ENCODE measurements at places on chromosomes 4 and X. TPM values are rescaled to one million over a fixed set of nuclear protein-coding genes. Genes with fewer than 3 reads are reported as not detected.

EXOC1L gene
- total RNA-seq, result not detected

HPSE gene
- 1.8 TPM for total RNA-seq

IDUA gene
- 8.6 TPM for total RNA-seq

SLC2A9 gene
- total RNA-seq, result 9.6 TPM

PLK4 gene
- 1.1 TPM for total RNA-seq

SLC26A1 gene
- not detected for total RNA-seq

TMEM129 gene
- total RNA-seq, result 26.3 TPM

MAGEA9 gene
- total RNA-seq, result not detected

RENBP gene
- total RNA-seq, result 8.8 TPM

RS1 gene
- not detected for total RNA-seq

GAB3 gene
- 12.1 TPM for total RNA-seq

GRCh38 chr4:180372691-180373090 is 1870.5 kb upstream of the TENM3 start:
- DNase-seq, result no peak

GRCh38 chrX:99398545-99398944 is 1011.5 kb downstream of the PCDH19 start:
- DNase-seq, result no peak

DNA sequence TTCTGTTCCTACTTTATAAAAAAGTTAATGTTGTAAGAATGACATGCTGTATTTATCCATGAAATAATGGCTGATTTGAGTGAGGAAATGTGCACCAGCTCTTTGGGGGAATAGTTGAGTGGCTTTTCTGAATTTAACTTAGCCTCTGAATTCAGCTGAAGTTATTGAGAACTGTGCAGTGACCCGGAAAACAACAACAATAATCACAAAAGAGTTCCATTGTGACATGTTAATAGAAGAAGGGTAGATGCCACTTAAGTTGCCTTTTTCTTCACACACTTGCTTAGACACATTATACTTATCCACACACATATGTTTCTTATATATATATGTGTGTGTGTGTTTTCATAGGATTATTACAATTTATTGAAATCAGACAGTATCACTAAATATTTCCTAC is 301.2 kb downstream of the BMPR1B start:
- no peak for DNase-seq

- no peak for DNase-seq
Measured at GRCh38 chr4:173545440-173545839, 15.4 kb upstream of the HAND2 start.

DNA sequence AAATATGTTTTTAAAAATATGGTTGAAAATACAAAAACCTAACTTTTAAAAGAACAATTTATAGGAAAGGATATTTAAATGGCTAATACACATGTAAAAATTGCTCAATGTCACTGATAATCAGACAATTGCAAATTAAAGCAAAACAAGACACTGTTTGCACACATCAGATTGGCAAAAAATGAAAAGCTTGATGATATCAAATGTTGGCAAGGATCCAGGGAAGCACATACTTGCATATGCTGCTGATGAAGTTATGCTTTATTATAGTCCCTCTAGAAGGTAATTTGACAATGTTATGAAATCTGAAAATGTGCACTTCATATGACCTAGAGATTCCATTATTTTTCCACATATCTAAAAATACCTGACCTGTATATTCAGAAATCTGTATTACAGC is 45.7 kb upstream of the EPGN start:
- DNase-seq, result no peak

GRCh38 chr4:80252953-80253352 is 13.5 kb upstream of the FGF5 start:
- no peak for DNase-seq

DNA sequence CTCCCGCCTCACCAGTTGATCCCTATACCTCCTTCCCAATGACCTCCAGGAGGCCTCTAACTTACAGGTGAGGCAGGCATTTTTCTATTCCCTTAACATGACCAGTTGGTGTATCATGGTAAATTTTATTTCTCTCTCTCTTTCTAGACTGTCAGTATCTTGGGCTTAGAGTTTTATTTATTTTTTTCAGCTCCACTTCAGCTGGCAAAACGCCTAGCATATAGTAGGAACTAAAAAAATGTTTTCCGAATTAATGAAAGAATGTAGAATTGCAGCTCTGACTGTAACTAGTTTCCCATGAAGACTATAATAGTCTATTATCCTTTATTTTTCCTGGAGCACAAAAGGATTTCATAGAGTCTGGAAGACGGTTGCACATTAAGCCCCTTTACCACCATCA is 84.8 kb downstream of the PDE5A start:
- no peak for DNase-seq

DNA sequence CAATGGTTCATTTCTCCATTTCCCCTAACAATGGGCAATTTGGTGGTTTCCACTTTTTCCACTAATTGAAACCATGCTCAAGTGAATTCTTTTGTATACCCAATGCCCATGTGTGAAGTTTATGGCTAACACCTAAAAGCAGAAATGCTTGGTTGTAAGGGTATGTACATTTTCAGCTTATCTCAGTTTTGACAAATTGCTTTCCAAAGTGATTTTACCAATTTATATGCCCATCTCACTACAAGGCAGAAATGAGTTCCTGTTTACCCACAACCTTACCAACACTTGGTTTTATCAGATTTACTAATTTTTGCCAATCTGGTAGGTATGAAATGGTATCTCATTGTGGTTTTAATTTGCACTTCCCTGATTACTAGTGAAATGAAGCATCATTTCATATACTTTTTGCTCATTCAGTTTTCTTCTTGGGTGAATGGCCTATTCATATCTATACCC is 14.8 kb downstream of the GPR34 start:
- no peak for DNase-seq

DNA sequence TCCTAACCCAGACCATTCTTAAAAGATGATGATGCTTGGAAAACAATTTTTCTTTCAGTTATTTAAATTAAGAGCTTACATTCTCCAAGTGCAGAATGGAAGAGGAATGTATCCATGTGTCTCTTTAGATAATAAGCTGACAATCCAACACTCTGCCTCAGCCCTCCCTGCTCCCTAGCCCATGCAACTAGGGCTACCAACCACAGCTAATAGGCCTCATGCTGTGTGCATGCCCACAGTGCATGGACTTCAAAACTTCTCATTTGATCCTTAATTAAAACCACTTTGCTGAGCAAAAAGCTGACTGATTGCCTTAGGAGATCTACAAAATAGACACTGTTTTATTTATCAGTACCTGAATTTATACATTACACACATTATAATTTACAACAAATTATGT is 473.9 kb downstream of the GALNTL6 start:
- DNase-seq, result no peak

- no peak for DNase-seq
Measured at GRCh38 chr4:2823671-2824328, 19.8 kb upstream of the ADD1 start.

DNA sequence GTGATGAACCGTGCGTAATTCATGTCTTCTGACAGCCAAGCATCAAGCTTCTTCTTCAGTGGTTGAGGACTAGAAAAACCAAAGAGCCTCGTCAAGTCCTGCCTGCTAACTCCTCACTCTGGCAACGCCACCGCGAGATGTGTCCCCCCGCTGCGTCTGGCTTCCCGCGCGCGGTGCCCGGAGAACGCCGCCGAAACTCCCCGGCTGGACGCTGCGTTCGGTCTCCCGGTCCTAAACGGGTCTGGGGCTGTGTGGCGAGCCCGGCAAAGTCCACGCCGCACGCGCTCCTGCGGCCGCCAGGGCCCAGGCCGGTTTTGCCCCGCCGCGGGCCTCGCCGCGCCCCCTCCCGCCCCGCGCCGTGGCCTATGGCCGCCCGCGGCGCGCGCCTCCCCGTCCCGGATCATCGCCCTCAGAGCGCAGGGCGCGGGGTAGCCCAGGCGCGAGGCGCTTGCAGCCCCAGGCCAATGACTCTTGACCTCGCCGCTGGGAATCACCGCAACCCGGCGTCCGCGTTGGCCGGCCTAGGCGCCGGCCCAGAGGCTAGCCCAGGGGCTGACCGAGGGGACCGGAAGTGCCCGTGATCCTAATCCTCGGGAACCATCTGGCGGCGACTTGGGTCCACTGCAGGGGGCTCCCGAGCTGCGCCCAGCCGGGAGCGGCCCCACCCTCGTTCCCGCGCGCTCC is at the start of gene AADAT:
TSS of gene AADAT (minus strand) at position 289 of the 684 bp plus-strand sequence. CDS start at position 23, 266 bp downstream.
- peak; percentile 85 for DNase-seq

DNA sequence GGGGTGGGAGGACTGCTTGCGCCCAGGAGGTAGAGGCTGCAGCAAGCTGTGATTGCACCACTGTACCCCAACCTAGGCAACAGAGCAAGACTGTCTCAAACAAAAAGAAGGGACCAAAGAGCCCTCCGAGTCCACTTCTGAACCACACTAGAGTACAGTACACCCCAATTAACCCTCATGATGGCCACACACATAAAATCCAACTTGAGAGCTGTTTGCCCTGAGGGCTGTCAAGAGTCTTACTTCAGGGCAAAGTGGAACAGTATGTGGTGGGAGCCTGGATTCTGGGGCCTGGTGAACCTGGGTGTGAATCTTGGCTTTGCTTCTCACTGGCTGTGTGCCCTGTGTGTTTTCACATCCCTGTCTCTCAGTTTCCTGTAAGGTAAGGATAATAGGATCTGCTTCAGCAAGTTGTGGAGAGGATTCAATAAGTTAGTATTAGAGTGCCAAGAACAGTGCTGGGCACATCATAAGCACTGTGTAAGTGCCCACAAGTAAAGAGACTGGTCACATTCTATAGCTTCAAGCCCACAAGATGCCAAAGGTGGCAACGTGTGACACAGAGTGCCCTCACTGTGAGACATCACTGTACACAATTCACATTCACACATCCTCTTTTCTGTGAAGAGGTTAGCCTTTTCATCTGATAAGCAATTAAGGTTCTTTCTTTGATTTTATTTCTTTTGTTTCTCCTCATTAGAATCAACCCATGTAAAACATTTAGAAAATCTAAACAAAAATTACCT is 52.1 kb downstream of the LEF1 start:
- no peak for DNase-seq

DNA sequence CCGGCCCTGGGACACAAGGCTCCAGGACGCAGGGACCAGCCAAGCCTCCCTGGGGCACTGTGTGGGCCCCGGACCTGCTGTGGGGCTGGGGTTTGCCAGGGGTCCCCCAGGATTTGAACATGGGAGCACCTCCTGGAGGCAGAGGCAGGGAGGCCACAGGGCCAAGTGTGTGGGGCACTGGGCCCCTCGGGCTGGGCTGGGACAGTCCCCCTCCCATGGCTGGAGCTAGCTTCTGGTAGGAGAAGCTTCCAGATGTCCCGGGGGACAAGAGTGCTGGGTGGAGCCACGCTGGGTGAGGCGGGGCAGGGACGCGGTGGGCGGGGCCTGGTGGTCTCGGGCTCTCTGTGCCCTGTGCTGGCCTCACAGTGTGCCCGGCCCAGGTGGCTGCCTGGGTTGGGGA is 18.6 kb downstream of the FGFRL1 start:
- DNase-seq, result no peak

DNA sequence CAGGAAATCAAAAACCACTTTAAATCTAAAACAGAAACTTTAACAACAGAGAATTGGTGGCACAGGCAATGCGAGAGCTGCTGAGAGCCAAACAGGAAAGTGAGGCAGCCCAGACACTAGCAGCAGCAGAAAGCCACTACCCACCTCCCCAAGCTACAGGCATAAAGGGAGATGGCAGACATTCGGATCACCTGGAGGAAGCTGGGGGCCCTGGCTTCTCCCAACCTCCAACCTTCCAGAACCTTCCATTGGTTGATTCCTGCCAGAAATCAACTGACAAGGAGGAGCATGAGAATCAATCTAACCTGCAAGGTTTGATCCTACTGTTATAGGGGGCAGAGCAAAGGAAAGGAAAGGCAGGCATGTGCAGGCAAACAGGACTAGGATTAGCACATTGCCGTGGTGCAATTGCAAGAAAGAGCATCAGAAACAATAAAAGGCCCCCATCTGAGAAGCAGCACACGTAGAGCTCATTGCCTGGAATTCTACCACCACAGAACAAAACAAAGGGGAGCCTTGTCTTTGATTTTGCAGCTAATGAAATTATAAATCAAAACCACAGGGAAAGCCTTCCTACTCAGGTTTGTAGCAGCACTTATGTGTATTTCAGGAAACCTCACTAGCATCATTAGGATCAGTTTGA is 427.3 kb upstream of the RASGEF1B start:
- no peak for DNase-seq

DNA sequence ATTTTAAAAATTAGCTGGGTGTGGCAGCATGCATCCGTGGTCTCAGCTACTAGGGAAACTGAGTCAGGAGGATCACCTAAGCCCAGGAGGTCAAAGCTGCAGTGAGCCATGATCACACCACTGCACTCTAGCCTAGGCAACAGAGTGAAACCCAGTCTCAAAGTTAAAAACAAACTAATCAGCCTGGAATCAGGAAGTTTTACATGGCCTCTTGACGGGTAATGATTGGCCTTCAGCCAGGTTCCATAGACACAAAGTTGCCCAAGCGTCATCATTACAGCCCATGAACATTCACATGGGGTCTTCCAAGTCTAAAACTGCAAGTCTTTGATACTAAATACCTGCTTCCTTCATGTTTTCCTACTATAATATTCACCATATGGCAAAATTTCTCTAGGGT is 10.0 kb upstream of the RGN start:
- no peak for DNase-seq

DNA sequence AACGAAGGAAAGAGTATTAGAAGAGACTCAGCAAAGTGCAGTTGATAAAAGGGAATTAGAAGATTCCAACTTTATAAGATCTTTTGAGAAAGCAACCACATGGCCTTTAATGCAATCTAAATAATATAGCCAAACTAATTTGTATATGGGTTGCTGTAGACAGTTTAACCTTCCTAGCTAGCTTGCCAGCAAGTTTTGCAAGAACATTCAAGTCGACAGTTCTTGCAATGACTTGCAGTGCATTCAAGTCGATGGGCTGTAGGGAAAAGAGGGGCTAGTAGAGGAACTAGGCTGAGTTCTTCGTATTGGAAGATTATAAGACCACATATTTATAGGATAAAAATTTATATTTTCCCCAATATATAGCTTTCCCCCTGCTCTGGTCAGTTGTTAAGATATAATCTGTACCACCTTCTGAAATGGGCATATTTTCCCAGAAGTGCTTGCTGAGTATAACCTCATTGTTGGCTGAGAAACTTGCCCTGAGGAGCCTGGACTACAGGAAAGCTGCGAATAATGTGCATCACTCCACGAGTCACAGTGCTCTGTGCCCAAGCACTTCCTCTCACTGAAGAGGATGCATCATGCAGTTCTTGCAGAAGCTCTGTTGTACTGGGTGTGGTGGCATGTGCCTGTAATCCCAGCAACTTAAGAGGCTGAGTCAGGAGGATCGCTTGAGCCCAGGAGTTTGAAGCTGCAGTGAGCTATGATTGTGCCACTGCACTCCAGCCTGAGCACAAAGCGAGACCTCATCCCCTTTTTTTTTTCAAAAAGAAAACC is 56.7 kb downstream of the DOCK11 start:
- no peak for DNase-seq

DNA sequence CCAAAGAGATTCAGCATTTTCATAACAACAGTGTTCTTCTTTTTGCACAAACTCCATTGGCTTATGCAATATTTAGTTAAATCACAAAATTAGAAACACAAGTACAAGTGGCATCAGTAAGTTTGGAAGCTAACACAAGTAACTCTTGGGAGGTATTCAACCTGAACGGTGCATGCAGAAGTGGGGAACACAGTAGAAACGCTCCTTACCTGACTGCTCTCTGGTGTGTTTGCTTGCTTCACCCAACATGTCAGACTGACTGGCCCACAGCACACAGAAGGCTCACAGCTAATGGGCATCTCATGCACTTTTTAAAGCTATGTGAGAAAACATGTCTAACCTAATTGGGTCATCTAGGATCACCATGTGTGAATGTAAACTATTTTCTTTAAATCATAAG is 133.6 kb downstream of the MAGEB17 start:
- DNase-seq, result no peak
